Fibroblast of skin of right quadriceps (primary cell): ENCODE measurements at places on chromosomes 12 and 14.
A peak's percentile ranks its signal among the peaks of the same experiment; 100 is the strongest.

DNA sequence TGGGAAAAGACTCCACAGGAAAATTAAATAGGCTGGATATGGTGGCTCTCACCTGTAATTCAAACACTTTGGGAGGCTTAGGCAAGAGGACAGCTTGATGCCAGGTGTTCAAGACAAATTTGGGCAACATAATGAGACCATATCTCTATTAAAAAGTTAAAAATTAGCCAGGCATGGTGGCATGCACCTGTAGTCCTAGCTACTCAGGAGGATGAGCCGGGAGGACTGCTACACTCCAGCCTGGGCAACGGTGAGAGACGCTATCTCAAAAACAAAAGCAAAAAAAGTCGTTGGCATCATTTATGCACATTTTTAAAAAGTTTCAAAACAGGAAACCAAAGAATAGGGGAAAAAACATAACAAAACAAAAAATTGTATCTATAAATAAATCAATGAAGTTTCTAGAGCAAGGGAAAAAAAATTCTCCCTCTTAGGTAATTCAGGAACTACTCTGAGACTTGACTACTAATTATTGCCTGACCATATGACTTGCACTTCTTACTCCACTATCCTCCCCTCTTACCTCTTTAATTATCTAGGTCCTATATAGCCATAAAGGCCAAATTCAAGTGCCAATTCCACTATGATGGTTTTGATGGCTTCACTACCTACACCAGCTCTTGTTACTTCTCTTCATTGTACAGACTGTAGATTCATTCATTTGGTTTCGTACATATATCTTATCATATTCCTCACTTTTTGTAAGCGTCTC lies 1.6 kb downstream of the METTL3 start:
- DNase-seq = no peak

DNA sequence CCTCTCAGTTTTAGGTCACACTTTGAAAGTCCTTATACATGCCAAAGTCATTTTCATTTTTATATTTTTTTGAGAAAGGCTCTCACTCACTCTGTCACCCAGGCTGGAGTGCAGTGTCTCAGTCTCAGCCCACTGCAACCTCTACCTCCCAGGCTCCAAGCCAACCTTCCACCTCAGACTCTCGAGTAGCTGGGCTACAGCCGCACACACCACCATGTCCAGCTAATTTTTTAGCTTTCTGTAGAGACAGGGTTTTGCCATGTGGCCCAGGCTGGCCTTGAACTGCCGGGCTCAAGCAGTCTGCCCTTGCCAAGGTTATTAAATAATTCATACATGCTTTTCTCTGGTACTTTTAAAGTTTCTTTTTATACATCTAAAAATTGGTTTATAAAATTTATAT lies 166.0 kb downstream of the ERC1 start:
- no peak for DNase-seq

DNA sequence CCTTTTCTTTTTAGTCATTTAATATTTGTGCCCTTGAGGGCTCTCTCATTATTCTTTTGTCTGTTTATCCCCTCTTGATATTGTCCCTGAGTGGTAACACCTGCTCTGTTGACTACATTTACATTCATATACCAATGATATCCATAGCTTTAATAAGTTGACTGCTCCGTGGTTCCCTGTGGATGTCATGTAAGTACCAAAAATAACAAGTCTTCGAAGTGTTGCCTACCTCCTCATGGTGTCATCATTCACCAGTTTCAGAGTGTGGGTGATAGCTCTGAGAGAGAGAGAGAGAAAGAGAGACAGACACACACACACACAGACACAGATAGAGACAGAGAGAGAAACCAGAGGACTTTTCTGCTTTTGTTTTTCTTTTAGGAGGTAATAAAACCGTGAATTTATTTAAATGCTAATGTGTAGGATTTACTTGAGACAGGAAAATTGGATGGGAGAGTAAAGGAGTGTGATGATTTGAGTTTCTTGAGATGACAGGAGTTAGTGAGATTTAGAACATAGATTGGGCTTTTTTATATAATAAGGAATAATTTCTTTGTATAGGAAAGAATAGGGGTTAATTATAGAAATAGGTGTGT lies 52.2 kb downstream of the PAPOLA start:
- no peak for DNase-seq

DNA sequence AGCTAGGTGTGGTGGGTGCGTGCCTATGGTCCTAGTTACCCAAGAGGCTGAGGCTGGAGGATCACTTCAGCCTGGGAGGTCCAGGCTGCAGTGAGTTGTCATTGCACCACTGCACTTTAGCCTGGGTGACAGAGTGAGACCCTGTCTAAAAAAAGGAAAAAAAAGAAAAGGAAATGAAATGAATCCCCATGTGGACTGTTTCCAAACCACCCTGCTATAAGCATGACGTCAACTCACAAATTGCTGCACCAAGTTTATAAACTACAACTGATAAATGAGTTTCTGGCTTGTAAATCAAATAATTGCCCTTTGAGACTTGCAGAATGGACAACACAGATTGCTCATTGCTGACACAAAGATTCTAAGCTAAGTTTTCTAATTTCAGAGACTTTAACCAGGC lies 51.0 kb upstream of the STK38L start:
- peak; percentile 86 for DNase-seq

GRCh38 chr12:115473257-115473956 lies 789.4 kb upstream of the TBX3 start:
- DNase-seq = no peak

DNA sequence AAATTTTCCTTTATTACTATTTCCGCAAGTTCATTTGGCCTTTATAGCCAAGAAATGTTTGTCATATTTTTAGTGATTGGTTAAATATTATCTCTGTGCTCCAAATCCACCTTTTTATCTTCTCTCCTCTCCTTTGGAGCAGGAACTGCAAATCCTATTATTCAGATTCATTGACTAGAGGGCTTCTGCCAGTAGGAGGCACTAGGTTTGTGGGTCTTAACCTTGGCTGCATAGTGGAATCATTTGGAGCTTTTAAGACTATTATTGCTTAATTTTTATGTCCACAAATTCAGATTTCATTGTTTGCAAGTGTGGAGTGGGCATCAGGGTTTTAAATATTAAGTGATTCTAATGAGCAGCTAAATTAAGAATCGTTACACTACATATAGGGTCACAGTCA lies 75.3 kb upstream of the SYT10 start:
- DNase-seq = no peak

GRCh38 chr12:130873106-130873795 lies 1.4 kb downstream of the RAN start:
- no peak for DNase-seq

DNA sequence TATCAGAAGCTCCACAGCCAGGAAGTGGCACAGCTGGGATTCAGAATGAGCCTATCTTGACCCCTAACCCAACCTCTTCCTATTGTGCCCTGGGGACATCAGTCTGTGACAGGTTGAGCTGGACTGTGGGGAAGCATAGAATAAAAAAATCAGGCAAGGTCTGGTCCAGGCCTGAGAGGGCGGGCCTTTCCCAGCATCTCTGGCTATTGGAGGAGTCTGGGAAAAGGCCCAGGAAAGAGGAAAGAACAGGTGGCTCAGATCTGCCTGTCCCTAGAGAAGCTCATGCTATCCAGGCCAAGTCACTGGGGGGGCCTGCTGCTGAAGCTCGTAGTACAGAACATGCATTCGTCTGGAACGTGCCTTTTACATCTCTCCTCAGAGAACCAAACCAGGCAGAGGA lies 100.5 kb downstream of the PPM1H start:
- no peak for DNase-seq
